ENCODE measurements at places on chromosomes 5 and 9.
A peak's percentile ranks its signal among the peaks of the same experiment; 100 is the strongest.

- no peak for DNase-seq
Observed at GRCh38 chr9:130908878-130909355, 12.3 kb upstream of the QRFP start.

GRCh38 chr9:6739218-6739617 lies 18.6 kb upstream of the KDM4C start:
- peak; percentile 32 for DNase-seq

GRCh38 chr5:113359419-113359818 lies 75.4 kb downstream of the TSSK1B start:
- DNase-seq = peak; percentile 66

DNA sequence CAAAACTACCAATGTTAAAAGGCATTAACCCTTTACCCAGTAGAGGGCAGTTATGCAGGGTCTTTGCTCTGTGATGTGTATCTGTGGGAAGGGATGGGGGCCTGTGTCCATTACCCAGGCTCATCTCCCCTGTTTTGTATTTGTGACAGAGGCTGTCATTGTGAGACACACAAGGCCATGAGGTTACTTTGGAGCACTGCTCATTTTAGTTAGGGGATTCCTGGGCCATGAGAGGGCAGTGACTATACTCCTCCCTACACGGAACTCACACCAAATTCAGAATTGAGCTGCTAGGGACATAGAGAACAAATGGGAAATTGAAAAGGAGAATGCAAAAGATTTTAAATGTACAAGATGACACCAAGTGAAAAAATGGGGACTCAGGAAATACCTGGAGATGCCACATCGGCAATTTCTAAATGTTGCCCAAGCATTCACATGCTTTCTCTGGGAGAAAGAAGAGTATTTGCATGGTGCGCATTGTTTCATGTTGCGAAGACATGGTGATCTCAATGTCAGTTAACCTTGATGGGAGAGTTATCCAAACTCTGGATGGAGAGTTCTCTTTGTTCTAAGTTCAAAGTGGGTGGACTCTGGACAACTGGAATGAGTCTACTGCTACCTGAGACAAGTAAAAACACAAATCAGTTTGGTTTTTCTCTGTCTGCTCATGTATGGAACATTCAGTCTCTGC lies 32.5 kb downstream of the C9orf152 start:
- DNase-seq = no peak

DNA sequence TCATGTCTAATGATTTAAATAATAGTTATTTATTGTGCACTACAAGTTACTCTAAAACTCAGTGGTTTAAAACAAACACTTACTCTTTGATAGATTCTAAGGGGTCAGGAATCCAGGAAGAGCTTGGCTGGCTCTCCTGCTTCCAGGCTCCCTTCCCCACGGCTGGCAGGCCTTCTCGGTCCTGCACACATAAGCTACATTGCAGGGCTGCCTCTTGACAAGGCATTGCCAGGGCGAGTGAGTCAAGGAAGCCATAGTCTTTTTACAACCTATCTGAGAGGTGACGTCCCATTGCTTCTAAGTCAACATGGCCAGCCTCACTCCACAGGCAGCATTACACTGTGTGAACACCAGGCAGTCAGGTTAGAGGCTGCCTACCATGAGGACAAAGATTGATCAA lies 119.8 kb downstream of the AUH start:
- no peak for DNase-seq

DNA sequence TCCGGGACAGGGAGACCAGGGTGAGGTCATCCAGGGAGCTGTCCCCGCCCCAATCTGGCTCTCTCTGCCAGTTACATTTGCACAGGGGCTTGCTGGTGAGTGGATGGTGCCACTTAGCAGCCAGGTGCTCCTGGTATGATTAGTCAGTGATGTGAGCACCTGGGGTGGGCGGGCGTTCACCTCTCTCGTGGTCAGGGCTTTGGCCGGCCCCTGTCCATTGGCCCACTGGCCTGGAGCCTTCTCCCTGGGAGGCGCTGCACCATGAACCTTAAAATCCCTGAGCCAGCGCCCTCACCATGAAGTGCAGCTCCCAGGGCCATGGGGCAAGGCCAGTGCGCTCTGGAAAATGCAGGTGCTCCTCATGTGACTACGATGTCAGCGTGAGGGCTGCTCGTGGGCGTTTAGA lies 2.0 kb downstream of the NKD2 start:
- DNase-seq = no peak

- DNase-seq = no peak
Observed at GRCh38 chr5:67880511-67880805, 335.1 kb upstream of the PIK3R1 start.

DNA sequence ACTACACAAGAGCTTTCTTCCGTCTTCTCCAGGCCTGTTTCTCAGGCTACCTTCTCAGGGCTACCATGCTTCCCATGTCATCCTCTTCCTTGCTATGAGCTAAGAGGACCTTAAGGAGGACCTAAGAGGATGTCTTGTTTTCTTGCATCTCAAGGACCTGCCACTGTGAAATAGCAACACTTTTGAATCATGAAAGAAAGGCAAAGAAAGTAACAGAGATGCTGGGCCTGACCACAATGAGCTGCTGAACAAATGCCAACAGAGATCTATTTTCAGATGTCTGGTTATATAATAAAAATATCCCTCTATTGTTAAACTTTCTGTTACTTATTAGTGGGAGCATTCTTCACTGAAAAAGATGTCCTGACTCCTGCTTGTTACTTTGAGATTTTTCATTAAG lies 36.7 kb upstream of the ANXA1 start:
- DNase-seq = peak; percentile 52

DNA sequence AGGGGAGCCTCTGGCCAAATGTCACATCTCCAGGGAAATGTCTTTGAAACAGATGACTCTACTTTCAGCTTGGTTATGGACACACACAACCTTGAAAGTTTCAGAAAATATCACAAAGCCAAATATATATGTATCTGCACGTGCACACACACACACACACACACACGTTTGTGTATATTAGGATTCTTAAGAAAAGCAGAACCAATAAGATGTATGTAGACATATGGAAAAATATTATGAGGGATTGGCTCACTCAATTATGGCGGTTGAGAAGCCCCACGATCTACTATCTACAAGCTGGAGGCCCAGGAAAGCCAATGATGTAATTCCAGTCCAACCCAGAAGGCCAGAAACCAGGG lies 194.9 kb downstream of the PALM2AKAP2 start:
- no peak for DNase-seq

GRCh38 chr9:101115102-101115501 lies 86.6 kb downstream of the PLPPR1 start:
- DNase-seq = no peak

- DNase-seq = no peak
Observed at GRCh38 chr5:125263356-125263755, 516.9 kb upstream of the ZNF608 start.

GRCh38 chr9:72041775-72042194 lies 18.6 kb downstream of the C9orf57 start:
- peak; percentile 93 for DNase-seq

GRCh38 chr5:111398013-111398412 lies 114.3 kb downstream of the STARD4 start:
- DNase-seq = no peak

DNA sequence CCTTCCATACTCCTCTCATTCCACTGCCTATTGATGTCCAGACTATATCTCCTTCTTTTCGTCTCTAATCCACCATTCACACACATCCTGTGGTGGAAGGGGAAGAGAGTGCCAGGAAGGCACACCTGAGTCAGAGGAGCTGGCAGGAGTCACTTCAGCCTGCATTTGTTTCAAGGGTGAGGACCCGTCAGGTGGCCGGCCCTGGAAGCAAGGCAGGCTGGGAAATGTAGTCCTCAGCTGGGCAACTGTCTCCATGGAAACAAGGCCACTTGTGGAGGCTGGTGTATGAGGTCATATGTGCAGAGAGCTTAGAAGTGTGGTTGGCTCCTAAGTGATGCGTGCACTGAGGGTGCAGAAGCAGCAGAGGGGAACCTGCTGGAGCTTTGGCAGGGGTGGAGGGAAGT lies 278.4 kb downstream of the NSG2 start:
- DNase-seq = peak; percentile 75

- DNase-seq = no peak
Observed at GRCh38 chr5:57513785-57514184, 31.2 kb upstream of the ACTBL2 start.

DNA sequence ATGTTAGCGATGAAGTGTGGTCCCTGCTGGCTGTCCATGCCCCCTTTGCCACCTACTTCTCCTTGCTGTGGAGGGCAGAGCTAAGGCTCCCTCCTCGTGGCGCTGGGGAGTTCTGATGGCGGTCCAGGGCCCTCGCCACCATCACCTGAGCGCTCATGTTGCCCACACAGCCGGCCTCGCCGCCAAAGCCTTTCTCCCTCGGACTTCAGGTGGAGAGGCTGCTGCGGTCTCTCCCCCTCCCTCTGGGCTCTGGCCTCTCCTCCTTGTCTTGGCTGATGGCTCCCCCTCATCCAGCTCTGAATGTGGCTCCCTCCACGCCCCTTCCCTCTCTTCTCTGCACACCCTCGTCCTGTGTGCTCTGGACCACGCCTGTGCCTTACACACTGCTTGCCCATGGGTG lies 14.5 kb upstream of the LPCAT1 start:
- DNase-seq = no peak

DNA sequence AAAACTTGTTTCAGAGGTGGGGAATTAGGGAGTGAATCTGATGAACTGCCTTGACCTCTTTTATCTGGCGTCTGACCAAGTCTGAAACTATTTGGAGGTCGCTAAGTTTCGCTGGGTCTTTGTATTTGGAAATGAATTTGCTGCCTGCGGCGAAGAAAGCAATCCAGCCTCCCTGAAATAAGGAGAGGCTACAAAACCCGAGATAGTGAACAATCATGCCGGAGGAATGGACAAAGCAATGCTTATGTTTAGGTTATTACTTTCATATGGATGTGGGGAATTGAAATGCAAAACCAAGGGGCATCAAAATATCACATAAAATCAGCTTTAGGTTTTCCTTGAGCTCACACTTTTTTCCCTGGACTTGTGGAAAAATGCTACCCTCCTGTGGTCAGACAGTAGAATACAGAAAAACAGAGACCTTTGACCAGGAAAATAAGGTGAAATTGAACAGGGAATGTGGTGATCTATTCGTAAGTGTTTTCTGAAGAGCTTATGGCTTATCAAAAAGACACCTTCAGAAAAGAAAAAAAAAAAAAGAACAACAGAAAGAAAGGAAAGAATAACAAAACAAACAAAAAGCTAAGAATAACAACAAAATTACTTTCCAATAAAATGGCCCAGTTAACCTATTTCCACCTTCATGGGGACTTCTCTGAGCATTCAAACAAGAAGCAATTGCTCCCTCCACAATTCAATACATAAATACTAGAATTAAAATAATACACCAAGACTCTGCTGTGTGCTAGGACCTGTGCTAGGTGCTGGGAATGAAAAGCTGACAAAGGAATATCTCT lies 68.6 kb upstream of the DPYSL3 start:
- peak; percentile 78 for DNase-seq

GRCh38 chr5:34651791-34652190 lies 4.3 kb upstream of the RAI14 start:
- no peak for DNase-seq

- peak; percentile 61 for DNase-seq
Observed at GRCh38 chr5:35478856-35479682, 138.6 kb upstream of the SPEF2 start.

DNA sequence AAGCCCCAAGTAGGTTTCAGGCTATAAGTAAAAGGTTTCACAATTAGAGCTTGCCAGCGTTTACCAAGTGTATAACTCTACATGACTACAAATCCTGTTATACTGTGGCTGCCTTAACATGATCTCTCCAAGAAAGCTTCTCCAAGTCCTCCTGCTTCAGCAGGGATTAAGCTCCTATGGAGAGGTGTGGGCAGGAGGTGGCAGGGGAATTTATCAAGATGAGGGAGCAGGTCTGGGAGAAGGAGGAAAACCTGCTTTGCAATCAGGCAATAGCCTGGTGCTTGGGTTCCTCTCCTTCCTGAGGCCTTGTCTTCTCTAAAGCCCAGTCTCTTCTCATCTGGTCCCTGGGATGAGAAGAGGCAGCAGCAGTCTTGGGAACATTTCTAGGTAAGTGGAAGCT lies 135.2 kb downstream of the TSSK1B start:
- DNase-seq = no peak

- no peak for DNase-seq
Observed at GRCh38 chr9:30574355-30575151, 1809.9 kb upstream of the ACO1 start.

- DNase-seq = no peak
Observed at GRCh38 chr5:165031371-165031770, 1526.0 kb downstream of the MAT2B start.

DNA sequence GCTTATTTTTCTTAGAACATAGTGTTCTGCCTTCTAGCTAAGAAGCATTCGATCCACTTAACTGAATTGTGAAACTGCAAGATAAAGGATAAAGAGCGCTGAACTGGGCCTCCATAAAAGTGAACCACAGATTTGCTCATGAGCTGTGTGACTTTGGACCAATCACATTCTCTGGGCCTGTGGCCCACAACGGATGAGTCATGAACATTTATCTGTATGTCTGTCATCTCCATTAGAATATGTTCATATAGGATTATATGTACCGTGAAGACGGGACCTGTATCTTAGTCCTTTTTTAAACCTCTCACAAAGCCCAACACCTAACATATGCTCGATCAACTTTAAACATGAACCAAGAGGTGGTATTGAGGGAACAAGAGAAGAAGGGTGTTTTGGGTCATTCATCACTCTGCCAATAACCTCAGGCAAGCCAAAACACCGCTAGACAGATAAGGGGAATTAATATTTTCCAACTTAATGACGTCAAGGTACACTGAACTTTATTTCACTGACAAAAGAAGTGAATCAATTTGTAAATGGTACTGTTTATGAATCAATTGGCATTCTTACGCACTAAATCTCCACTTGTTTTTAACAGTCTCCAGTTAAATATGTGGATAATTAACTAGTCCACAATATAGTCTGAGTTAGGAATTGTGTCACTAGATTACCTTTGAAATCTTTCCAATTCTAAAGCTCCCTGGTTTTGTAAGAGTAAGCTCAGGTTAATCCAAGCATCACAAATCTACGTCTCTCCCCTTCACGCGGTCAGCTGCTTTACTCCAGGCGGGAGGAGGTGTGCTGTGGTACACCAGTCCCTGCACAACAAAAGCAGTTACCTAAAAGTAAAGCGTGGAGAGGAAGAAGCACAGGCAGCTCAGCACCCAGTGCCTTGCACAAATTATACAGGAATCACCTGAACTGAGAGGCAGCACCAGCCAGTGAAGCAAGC lies 1.6 kb downstream of the TMEM245 start:
- DNase-seq = peak; percentile 95

- no peak for DNase-seq
Observed at GRCh38 chr5:342501-343460, 21.3 kb downstream of the AHRR start.

GRCh38 chr5:1294835-1295649 lies at the start of gene TERT:
TERT (minus strand) TSS chr5:1295068; CDS start chr5:1294989, 79 bp downstream.
- no peak for DNase-seq

DNA sequence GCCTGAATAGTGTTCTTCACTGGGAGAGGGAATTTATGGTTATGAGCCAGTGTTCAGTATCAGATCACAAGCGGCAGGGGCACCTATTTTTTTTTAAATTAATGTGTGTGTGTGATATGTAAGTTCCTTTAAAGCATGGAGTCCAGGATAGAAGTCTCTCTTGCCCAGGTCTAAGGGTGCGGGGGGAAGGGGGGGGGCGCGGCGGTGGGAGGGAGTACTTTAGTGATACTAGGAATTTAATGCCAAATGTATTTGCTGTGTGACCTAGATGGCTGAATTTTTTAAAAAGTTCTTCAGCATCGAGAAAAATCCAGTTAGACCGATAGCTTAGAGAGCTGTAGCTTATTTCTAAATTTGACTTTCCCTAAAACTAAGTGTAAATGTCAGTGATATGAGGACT lies 1.5 kb upstream of the FCHO2 start:
- DNase-seq = no peak
